ENCODE measurements at places on chromosomes 2 and 18.

- peak; percentile 56 for DNase-seq
Measured at GRCh38 chr18:50297621-50298442, 10.3 kb upstream of the CXXC1 start.

DNA sequence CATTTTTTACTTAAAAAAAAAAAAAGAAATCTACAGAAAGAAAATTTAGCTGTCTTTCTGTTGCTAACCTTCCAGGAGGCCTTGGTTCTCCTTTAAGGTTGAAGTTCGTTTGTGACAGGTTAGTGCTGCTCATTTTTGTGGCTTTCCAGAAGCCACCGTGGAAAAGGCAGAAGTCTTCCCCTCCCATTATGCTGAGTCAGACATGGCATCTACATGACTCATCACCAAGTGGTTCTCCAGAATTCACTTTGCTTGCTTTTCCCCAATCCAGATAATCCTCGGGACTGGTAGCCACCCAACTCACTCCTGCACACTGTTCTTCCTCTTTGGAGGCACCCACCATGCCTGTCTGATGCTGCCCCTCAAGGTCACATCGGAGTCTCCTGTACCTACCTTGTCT is 228.7 kb downstream of the PIK3C3 start:
- no peak for DNase-seq

DNA sequence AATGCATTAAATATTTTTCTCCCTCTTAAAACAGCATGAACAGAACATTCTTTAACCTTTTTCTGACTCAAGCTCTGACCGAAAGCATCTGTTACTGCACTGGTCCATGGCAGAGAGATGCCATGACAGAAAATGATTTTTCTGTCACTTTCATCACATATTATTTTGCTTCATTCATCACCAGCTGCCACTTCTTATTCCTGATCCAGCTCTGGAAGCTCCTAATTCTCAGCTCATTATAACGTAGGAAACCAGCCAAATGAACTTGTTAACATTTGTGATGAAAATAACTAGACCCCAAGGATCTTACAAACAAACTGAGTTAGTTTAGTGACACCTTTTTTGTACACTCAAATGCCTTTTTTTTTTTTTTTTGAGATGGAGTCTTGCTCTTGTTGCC is 7.6 kb upstream of the CFLAR start:
- DNase-seq = no peak

GRCh38 chr2:43455731-43456642 is 139.9 kb downstream of the THADA start:
- no peak for DNase-seq

GRCh38 chr2:9477914-9478313 is 3.6 kb downstream of the IAH1 start:
- no peak for DNase-seq

DNA sequence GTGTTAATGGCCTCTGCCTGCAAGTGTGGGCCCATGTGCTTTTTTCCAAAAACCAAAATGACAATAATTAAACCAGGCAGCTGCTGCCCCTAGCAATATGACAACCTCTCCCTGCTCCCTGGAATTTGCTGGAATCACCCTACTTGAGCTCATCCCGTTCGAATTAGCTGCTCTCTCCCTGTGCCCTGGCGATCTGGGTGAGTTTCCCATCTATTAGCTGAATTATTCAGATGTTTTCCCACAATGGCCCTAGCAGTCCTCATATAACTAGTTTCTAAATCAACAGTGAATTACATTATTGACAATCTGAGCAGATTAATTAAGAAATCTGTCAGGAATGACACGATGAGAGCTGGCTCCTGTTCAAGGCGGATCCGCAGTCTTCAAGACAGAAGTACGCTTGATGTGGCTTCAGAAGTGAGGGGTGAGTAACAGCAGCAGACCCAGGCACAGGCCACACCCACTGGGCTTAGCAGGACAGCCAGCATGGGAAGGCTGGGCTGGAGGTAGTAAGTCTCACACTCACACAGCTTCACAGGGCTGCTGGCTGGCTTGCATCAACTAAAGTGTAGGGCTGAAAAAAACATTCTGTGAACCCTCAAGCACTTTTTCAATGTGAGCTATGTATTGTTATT is 366.2 kb upstream of the ID2 start:
- DNase-seq = no peak

GRCh38 chr2:215080545-215080944 is 57.9 kb downstream of the ABCA12 start:
- DNase-seq = no peak

DNA sequence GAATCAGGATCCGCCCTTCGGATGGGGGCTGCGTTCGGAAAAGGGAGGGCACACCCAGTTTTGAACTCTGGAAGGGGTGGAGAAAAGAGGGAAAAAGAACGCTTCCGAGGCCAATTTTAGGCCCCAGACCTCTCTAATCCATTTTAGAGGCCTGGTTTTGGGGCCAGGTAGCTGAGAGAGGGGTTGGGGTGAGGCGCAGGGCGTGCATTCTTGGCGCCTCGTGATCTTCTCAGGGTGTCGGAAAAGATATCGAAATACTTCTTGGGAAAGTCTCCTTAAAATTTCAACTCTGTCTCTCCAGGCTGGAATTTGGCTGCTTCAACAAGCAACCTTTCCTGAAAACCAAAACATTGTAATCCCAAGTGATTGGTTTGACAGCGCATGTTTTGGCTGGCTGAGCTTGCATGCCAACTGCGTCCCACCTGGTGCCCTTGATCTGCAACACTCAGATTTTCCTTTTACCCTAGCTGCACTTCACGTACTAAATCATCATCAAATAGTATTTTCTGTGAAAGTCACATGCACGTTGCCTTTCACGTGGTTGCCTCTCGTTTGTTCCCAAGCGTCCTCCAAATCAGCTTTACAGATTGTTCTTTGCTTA is 864 bp upstream of the XPO1 start:
- no peak for DNase-seq

DNA sequence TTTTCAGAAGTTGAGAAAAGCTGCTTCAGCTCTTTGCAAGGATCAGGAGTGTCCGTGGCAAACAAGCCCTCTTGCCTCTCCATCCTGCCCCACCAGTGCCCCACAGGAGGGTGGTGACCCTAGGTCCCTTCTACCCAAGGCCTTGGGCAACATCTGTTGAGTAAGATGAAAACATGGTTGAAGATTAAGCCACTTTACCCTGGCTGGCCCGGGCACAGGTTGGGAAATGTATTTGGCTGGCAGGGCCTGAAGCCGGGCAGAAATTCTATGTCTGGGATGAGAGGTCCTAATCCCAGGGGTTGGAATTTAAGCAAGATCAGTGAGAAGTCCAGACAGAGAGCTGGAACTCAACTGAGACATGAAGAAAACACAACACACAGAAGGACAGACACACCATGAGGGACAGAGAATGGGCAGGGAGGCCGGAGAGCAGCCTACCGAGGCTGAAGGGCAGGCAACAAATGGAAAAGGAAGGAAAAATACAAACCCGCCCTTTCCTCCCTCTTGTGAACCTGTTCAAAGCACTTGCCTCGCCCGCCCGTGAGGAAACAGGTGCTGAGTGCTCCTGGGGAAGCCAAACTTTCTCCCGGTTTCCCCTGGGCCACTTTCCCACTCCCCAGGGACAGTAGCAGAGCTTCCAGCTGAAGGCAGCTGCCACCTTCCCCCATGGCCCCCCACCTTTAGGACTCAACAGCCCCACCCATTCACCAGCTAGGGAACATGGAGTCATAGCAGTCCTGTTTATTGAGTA is 86.1 kb downstream of the TNS1 start:
- no peak for DNase-seq

DNA sequence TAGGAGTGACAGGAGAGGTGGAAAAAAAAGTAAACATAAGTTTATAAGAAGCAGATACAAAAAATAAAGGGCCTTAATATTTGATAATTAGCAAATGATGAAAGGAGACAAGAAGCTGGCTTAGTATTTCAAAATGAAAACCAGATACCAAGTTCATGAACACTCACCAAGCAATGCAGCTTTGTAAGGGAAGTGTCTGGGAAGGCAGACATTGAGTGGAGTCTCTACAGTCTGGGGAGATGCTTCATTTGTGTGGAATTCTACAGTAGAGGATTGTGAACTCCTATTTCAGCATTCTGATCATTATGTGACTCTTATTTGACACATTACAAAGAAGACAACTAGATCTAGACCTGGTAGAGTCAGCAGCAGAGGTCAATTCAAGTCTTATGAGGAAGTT is 1072.7 kb downstream of the DSC3 start:
- DNase-seq = no peak

DNA sequence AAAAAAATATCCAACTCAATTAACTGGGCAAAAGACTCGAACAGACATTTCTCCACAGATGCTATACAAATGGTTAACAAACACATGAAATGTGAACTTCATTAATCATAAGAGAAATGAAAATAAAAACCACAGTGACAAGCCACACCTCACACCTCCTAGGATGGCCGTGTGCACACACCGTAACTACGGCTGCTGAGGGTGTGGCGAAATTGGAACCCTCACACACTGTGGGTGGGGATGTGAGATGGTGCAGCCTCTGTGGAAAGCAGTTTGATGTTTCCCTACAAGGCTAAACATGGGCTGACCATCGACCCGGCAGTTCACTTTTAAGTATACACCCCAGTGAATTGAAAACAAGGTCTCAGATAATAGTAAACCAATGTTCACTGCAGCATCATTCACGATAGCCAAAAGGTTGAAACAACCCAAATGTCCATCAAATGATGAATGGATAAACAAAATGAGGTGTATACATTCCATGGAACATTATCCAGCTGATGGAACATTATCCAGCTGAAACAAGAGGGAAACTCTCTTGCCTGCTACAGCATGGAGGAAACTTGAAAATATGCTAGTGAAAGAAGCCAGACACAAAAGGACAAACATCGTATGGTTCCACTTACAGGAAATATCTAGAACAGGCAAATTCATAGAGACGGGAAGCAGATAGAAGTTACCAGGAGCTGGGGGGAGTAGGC is 32.2 kb downstream of the ZAP70 start:
- no peak for DNase-seq

- no peak for DNase-seq
Measured at GRCh38 chr2:79876430-79876829, 363.6 kb downstream of the CTNNA2 start.

GRCh38 chr18:10682368-10682714 is 156.5 kb downstream of the NAPG start:
- no peak for DNase-seq

DNA sequence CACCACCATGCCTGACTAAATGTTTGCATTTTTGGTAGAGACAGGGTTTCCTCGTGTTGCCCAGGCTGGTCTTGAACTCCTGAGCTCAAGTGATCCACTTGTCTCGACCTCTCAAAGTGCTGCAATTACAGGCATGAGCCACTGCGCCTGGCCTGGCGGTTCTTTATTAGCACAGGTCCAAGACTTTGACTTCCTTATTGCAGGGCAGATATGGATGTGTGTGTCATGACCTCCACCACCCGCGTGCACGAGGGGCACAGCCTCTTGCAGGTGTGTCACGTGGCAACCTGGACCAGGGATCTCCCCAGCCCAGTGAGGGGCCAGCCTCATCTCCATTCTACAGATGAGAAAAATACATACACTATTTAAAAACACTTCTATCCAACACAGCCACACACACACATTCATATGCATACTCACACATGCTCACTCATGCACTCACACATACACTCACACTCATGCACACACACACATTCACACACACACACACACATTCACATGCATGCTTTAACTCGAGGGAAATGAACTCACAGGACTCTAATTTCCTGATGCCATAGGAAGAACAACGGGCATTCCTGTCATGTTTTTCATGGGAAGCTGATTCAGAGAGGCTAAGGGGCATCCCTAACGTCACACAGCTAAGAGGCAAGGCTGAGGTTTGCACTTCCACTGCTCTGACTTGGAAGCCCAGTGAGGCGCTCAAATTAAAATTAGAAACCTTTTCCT is 38.8 kb downstream of the RRM2 start:
- no peak for DNase-seq

GRCh38 chr2:142940606-142941223 is 63.3 kb downstream of the KYNU start:
- no peak for DNase-seq

DNA sequence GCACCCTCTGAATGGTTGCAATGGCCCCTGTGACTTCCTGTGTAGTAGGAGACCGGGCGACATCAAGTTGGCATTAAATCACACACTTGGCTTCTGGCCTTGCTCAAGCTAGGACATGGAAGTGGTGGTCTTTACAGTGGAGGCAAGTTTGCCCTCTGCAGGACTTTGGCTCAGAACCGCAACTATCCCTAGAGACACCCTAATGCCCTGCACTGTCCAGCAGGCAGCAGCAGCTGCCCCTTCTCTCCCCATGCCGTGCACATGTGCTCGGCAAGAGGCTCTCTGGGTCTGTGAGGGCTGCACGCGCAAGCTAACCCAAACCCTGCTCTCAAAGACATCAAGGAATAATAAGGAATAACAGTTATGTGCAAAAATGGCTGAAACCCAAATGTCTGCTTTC is 106.5 kb downstream of the COL6A3 start:
- DNase-seq = no peak

DNA sequence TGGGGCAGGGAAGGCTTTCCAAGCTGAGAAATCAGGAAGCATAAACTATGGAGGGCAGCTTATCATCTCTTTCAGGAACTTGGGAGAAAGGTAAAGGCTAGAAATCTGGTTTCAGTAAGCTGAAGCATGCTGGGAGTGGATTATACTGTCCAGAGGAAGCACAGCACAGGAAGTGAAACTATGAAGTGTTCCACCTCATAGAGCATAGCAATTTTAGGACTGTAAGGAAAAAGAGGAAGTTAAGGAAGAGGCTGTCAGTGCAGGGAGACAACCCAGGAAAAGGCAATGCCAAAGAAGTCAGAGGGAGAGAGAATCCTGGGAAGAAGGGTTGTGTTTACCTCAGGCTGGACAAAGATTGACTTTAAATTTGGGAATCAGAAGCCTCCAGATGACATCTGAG is 51.9 kb downstream of the EFEMP1 start:
- DNase-seq = no peak

DNA sequence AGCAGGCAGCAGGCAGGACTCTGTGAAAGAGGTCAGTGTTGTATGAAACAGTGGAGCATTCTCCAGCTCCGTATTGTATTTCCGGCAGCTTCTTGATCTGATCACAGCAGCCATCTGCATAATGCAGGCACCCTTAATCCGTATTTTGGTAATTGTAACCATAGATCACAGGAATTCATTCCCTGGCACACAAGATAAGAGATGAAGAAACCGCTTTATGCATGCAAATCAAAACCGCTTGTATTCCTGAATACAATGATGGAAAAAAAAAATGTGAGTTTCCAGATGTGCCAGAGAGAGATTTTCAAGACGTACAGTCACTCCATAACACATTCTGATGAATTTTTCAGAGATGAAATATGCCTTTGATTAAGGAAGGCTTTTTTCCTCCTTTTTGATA is 221.3 kb downstream of the ACKR3 start:
- DNase-seq = no peak

DNA sequence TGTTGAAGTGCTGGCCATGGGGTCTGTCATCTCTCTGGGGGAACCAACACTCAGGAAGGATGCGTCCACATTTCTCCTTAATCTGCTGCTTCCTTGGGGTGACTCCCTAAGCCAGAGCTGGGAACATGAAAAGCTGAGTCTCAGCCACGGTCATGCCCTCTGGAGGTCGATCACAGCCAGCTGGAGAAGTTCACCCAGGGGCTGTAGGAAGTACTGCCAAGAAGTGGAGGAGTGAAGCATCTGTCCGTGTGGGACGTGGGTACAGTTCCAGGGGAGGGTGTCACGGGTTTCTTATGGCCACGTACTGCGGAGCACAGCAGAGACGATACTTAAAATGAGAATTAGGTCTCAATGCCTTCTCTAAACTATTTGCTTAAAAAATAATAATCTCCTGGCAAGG is 42.4 kb upstream of the IGFBP2 start:
- DNase-seq = no peak

- no peak for DNase-seq
Measured at GRCh38 chr2:128280901-128281321, 37.8 kb downstream of the HS6ST1 start.
